Posterior cingulate gyrus (tissue), 11 donors: ENCODE measurements at places on chromosomes 4 and X.

DNA sequence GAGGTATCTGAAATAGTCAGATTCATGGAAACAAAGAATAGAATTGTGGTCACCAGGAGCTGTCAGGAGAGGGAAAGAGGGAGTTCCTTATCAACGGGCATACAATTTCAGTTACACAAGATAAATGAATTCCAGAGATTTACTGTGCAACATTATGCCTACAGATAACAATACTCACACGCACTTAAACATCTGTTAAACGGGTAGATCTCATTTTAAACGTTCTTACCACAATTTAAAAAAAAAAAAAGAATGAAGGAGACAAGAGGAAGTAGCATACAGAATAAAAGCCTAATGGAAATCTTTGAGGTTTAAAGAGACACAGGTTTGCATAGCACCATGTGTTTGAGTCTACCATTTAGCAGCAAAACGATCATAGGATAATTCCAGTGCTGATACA is 298.0 kb downstream of the DKK2 start:
- DNase-seq = no peak

DNA sequence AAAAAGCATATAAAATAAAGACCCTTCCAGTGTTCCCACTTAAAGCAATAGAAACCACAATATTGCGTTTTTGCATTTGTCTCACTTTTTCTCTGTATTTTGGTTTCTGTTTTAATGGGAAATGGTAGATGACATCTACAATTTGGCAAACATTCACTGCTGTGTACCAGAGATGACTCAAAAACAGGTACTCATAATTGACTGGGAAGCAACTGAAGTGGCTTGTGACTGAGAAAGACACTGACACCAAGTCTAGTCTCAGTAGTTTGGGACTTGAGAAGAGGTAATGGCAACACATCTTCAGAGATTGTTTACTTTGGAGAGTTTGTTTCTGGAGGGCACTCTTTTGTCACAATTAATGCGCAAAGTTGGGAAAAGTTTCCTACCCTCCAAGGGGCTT is 42.0 kb downstream of the AREG start:
- DNase-seq = no peak

- no peak for DNase-seq
Measured at GRCh38 chr4:154731756-154732155, 12.0 kb upstream of the LRAT start.

- DNase-seq = no peak
Measured at GRCh38 chrX:2340991-2341390, 159.8 kb downstream of the DHRSX start.

GRCh38 chr4:76689145-76689817 is 208.7 kb downstream of the SOWAHB start:
- no peak for DNase-seq

DNA sequence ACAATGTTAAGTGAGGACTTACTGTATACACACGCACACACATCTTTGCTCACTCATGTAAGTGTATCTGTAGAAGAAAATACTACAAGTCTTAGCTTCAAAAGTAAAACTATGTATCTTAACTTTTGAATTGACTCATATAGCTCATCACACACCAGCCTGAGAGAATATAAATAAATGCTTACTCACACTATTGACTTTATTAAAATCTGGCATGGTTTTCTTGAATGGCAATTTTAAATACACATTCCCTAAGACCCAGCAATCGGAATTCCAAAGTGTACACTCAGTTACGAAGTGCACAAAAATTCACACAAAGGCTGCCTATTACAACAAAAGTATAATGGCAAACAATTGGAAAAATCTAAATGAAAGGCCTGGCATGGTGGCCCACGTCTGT is 2.0 kb downstream of the ERCC6L start:
- DNase-seq = no peak

GRCh38 chr4:17787315-17787714 is 5.9 kb upstream of the FAM184B start:
- DNase-seq = no peak

GRCh38 chrX:133907606-133908005 is 77.8 kb downstream of the GPC3 start:
- no peak for DNase-seq

DNA sequence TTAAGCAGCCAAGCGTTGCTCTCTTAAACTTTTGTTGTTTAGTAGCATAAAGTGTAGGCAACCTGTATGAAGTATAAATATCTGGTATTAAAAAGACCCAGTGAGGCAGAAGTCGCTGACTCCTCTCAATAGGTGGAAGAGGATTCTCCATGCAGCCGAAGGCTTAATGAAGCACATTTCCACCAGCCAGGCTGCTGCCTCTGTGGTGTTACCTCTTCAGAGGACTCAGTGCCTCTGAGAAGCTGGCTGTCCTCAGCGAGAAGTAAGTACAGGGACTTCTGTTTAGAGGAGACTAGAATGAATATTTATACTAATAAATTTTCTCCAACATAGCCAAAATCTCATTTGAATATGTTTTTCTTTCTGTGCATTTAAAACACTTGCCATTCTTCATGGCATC is 6.0 kb downstream of the SORBS2 start:
- DNase-seq = no peak

GRCh38 chr4:150009533-150009932 is 68.7 kb upstream of the DCLK2 start:
- DNase-seq = no peak

- no peak for DNase-seq
Measured at GRCh38 chr4:133385161-133385954, 236.3 kb downstream of the PCDH10 start.

- no peak for DNase-seq
Measured at GRCh38 chr4:74104145-74104544, 5.2 kb upstream of the CXCL2 start.

DNA sequence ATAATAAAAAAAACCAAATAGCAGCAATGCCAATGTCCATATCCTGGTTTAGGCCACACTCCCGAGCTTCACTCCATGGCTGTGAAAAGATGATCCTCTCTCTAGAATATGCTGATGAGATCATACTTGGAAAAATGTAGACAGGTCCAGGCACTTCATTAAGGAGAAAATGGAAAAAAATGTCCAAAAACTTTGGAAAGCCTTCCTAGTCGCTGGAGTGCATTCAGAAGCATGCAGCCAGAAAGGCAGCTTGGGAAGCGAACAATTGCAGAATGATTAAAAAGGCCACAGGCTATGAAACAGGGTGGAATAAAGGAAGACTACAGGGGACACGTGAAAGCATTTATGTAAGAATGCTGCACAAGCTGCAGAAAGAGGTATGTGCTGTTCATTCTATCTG is 165.6 kb upstream of the HCCS start:
- no peak for DNase-seq

GRCh38 chrX:129732857-129733256 is 5.9 kb upstream of the XPNPEP2 start:
- DNase-seq = no peak

DNA sequence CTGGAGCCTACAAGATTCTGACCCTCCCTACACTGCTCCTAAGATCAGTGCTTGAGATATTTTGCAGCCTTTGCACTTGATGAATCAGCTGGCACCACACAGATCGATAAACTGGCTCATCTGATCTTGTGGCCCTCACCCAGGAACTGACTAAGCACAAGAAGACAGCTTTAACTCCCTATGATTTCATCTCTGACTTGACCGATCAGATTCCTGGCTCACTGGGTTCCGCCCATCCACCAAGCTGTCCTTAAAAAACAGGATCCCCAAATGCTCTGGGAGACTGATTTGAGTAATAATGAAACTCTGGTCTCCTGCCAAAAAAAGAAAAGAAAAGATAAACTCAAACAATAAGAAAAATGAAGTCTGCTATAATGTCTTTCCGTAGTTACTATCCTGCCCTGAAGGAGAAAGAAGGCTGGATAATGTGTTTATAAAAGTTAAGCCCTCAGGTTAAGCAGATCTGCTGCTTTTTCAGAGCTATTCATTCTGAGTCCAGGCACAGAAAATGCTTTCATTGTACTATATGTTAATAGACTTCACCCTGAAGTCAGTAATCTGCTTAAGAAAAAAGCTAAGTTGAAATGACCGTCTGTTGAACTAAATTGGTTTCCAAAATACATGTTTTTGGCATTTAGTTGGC is 795.2 kb downstream of the TRIML1 start:
- no peak for DNase-seq

- no peak for DNase-seq
Measured at GRCh38 chr4:85784947-85785346, 310.0 kb downstream of the ARHGAP24 start.

- DNase-seq = no peak
Measured at GRCh38 chr4:80471756-80472155, 136.2 kb downstream of the CFAP299 start.

GRCh38 chr4:110770353-110770752 is 147.5 kb upstream of the PITX2 start:
- no peak for DNase-seq

- DNase-seq = no peak
Measured at GRCh38 chr4:128818442-128818841, 8.9 kb downstream of the JADE1 start.

DNA sequence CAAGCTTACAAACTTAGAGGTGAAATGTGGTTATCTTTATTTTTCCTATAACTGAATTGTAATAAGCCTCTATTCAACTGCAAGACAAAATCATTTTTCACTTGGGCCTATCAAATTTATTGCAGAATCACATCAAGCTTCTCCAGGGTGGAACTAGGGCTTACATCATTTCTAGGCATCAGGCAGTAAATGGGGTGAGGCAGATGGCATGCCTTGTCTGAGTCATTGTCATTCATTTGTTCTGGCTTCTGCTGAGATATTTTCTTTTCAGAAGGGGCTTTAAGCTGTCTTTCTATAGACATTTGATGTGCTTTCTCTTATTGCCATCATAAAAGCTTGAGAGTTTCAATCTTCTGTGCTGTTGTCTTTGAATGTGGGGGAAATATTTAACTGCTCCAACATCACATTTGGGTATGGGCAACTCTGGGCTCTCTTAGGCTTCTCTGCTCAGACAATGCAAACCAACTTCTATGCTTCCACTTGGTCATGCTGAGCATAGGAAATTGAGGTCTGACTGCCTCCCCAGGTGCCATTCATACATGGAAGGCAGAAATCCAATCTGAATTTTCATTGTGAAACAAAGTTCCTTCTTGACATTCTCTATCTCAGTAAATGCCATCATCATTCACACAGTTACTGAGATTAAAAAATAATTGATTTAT is 225.8 kb upstream of the GIMD1 start:
- DNase-seq = no peak

GRCh38 chr4:148795156-148795864 is 353.1 kb upstream of the NR3C2 start:
- no peak for DNase-seq

- DNase-seq = no peak
Measured at GRCh38 chr4:1927675-1928074, 56.5 kb downstream of the NSD2 start.

DNA sequence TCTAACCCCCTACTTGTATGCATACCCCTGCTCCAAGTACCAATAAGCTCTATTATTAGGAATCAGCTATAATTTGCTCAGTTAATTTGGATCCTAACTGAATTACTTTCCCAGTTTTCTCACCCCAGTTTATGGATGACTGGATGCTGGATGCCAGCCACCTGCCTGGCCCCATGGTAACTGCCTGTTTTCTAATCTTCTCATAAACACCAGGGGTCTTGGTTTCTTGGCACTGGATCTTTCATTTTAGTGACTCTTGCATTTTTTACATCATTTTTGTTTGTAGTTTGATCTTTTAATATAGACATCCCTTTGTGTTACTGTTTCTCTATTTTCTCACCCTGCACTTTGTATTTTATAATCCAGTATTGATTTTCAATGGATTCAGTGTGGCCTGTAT is 246.8 kb downstream of the ADGRL3 start:
- DNase-seq = no peak

DNA sequence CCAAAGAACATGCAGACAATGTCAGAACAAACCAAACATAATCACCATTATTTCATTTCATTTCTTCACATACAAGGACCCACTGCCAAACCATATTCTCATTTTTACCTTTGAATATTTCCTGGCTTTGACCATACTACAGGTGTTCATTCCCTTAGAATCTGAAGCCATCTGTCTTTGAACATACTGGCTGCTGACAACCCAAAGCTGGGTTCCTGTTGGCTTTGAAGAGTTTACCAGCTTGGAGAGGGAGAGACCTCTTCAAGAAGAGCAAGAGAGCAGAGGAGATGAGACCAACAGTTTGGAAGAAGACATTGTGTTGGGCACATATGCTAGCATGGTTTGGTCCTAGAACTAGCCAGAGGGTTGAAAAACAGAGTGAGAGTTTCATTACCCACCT is 145.6 kb upstream of the KCNIP4 start:
- no peak for DNase-seq

DNA sequence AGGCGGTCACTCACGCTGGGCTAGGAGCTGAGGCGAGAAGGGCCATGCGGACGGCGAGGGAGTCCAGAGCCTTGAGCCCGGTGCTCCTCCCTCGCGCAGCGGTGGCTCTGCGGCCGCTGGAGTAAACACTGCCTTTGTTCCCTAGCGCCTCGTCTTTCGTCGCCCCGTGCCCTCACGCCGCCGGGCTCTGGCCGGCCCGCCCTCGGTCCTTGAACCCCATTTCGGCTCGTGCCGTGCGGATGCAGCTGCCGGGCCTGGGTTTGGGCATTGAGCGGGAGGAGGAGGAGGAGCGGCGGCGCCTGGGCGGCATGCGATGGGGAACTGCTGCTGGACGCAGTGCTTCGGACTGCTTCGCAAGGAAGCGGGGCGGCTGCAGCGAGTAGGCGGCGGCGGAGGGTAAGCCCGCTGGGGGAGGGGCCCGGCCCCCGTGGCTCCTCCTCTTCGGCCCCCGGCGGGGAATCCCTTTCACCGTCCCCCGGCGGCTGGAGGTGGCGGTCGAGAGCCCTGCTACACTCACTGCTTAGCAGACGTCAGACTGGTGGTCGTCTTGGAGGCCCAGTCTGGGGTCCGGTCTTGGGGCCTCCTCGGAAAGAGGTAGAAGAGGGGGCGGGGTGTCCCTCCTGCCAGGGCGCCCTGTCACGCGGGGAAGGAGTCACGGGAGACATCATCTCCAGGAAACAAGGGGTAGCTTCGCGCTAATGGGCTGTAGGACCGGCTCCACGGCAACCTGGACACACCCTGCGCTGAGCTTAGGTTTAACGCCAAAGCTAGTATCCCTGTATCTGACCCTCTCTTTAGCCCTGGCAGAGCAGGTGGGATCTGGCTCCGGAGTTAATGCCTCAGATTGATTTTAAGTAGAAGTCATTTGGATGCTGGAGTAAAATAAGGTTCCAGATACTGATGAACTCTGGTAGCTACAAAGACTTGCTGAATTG is at the start of gene AP1AR:
TSS of gene AP1AR (plus strand) at position 9 of the 935 bp plus-strand sequence. CDS start at position 314, 305 bp downstream.
- DNase-seq = peak; percentile 81

- no peak for DNase-seq
Measured at GRCh38 chr4:54898056-54898562, 227.3 kb downstream of the KDR start.
